ENCODE measurements at places on chromosomes 4 and X. TPM values are rescaled to one million over a fixed set of nuclear protein-coding genes. Genes with fewer than 3 reads are reported as not detected.

- H3K27ac ChIP-seq: no peak overlapping the region
- peaks cover 21% of the 10 kb centered on the region for H3K4me1 ChIP-seq
- peak overlapping the region; percentile 99 for H3K4me3 ChIP-seq
- no peaks in the 10 kb centered on the region for H3K27me3 ChIP-seq
Observed at GRCh38 chr4:3530663-3531254, 1.5 kb downstream of the LRPAP1 start.

- H3K36me3 ChIP-seq: no peaks in the 10 kb centered on the region
- no peaks in the 10 kb centered on the region for H3K4me1 ChIP-seq
- no peak for DNase-seq
- H3K27me3 ChIP-seq: peaks cover 51% of the 10 kb centered on the region
- H3K4me3 ChIP-seq: no peak overlapping the region
- H3K27ac ChIP-seq: no peak overlapping the region
Observed at GRCh38 chr4:76572224-76572623, 137.2 kb downstream of the SHROOM3 start.

GRCh38 chrX:21863241-21863640, 7.5 kb downstream of the YY2 start:
- no peaks in the 10 kb centered on the region for H3K27me3 ChIP-seq
- no peaks in the 10 kb centered on the region for H3K36me3 ChIP-seq
- no peaks in the 10 kb centered on the region for H3K4me1 ChIP-seq
- H3K27ac ChIP-seq: no peak overlapping the region

DNA sequence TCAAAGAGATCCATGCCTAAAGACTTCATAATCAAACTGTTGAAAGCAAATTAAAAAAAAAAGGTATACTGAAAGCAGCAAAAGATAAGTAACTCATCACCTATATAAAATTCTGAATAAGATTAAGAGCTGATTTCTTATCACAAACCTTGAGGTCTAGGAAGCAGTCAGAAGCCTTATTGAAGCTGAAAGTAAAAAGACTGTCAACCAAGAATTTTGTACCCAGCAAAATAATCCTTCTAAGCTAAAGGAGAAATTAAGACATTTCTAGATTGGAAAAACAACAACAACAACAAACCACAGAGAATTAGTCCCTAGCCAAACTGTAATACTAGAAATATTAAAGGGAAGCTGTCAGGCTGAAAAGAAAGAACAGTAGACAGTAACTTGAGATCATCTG, 622.9 kb downstream of the PCDH7 start:
- H3K4me3 ChIP-seq: no peak overlapping the region
- no peaks in the 10 kb centered on the region for H3K4me1 ChIP-seq
- H3K27ac ChIP-seq: no peak overlapping the region
- no peak for DNase-seq

DNA sequence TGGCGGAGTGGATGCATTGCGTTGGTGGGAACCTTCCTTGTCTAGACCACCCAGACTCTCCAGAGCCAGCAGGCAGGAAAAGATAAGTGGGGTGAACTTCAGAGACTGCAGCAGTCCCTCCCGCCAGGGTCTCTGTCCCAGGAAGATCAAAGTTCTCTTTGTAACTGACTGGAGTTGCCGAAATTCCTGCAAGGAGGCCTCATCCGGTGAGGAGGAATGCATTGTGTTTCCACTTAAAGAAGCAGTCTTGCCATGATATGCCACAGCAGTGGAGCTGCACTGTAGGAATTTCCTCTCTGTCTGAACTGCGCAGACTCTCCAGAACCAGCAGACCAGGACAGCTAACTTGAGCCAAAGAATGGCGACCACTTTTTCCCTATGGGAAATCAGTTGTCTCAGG, 1190.4 kb downstream of the TECRL start:
- H3K36me3 ChIP-seq: no peaks in the 10 kb centered on the region
- H3K4me3 ChIP-seq: no peak overlapping the region
- no peaks in the 10 kb centered on the region for H3K4me1 ChIP-seq
- no peaks in the 10 kb centered on the region for H3K27me3 ChIP-seq

GRCh38 chr4:108331905-108332632, 163.3 kb upstream of the LEF1 start:
- no peak overlapping the region for H3K27ac ChIP-seq
- H3K36me3 ChIP-seq: no peaks in the 10 kb centered on the region
- peaks cover 17% of the 10 kb centered on the region for H3K4me1 ChIP-seq
- no peak overlapping the region for H3K4me3 ChIP-seq
- no peak for DNase-seq
- no peaks in the 10 kb centered on the region for H3K27me3 ChIP-seq

DNA sequence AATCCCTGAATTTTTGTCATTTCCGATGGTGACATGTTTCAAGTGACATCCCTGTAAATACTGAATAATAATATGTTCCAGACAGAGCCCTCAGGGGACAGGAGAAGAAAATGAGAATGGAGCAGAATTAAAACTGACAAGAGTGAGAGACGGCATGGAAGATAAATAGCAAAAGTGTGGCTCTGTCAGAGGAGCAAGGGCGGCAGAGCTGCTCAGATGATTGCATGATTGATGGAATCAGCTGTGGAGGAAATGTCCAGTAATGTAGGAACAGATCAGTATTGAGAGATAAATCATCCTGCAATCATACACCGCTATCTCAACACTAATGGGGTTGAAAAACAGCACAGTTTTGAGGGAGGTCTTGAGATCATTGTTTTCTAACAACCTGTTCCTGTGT, 350.3 kb downstream of the STIM2 start:
- DNase-seq: no peak
- no peaks in the 10 kb centered on the region for H3K27me3 ChIP-seq
- no peaks in the 10 kb centered on the region for H3K4me1 ChIP-seq
- no peak overlapping the region for H3K4me3 ChIP-seq
- H3K36me3 ChIP-seq: no peaks in the 10 kb centered on the region

- DNase-seq: no peak
- H3K4me3 ChIP-seq: no peak overlapping the region
- no peaks in the 10 kb centered on the region for H3K4me1 ChIP-seq
- H3K27me3 ChIP-seq: no peaks in the 10 kb centered on the region
- H3K27ac ChIP-seq: no peak overlapping the region
- H3K36me3 ChIP-seq: no peaks in the 10 kb centered on the region
Observed at GRCh38 chrX:115337491-115338144, 48.1 kb downstream of the LUZP4 start.

OPRPN gene
- total RNA-seq: not detected

ATP1B4 gene
- not detected for total RNA-seq

DNA sequence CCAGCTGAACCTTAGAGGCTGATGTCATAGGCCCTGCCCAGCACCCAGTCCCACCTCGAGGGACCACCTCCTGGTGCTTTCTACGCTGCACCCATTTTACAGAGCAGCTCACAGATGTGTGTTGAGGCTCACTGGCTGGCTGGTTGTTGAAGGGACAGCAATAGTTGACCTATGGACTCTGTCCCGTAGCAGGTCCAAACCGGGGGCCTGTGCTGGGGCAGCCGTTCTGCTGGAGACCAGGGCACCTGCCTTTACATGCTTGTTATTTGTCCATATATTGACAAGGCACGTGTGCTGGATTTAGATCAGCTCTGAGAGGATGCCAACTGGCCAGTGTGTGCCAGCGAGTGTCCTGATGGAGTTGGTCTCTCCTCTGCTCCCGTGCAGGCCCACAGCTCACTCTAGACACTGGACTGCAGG, 58.1 kb downstream of the TNIP2 start:
- no peaks in the 10 kb centered on the region for H3K27me3 ChIP-seq
- H3K36me3 ChIP-seq: peaks cover 30% of the 10 kb centered on the region
- peak overlapping the region; percentile 38 for H3K27ac ChIP-seq
- peaks cover 8% of the 10 kb centered on the region for H3K4me1 ChIP-seq
- DNase-seq: no peak

GRCh38 chr4:76680952-76681351, 217.0 kb downstream of the SOWAHB start:
- peaks cover 36% of the 10 kb centered on the region for H3K27me3 ChIP-seq
- DNase-seq: no peak
- no peak overlapping the region for H3K4me3 ChIP-seq
- H3K27ac ChIP-seq: no peak overlapping the region
- H3K36me3 ChIP-seq: no peaks in the 10 kb centered on the region

C1QTNF7 gene
- total RNA-seq: not detected

GRID2 gene
- total RNA-seq: not detected

SLC9B1 gene
- total RNA-seq: 1.2 TPM

GAGE1 gene
- total RNA-seq: not detected

DNA sequence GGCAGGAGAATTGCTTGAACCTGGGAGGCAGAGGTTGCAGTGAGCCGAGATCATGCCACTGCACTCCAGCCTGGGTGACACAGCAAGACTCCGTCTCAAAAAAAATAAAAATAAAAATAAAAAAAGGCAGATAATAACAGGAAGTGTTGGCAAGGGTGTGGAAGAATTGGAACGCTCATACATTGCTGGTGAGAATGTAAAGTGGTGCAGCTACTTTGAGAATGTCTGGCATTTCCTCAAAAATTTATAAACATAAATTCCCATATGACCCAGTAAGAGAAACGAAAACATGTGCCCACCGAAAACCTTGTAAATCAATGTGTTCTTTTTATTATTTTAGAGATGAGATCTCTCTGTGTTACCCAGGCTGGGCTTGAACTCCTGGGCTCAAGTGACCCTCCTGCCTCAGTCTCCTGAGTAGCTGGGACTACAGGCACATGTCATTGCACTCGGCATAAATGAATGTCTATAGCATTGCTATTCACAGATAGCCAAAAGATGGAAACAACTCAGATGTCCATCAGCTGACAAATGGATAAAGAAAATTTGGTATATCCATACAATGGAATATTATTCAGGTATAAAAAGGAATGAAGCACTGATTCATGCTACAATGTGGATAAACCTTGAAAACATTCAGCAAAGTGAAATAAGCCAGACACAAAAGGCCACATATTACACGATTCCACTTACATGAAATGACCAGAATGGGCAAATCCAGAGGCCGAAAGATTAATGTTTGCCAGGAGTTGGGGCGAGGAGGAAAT, 63.7 kb upstream of the PLAC1 start:
- DNase-seq: no peak
- H3K27me3 ChIP-seq: no peaks in the 10 kb centered on the region
- no peak overlapping the region for H3K4me3 ChIP-seq
- H3K4me1 ChIP-seq: peaks cover 15% of the 10 kb centered on the region

DNA sequence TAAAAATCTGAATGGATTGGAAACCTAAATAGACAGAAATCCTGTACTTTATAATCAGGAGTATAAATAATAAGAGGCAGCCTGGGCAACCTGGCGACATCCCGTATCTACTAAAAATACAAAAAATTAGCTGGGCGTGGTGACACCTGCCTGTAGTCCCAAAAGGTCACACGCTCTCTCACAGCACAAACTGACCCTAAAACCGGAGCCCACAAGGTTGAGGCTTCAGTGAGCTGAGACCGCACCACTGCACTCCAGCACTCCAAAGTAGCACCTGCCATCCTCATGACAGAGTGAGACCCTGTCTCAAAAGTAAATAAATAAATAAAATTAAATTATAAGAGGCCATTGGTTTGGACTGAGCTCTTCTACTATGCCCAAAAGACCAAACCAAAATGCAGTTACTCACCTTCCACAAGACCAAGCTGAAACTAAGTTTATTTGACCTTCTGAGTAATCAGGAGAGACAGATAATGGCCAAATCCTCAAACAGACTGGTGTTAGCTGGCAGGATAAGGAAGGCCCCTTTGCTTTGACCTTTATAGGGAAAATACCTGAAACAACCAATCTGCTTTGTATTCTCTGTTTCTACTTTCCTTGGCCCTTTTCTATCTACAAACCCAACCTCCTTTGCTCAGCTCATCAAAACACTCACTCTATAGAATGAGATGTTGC, 3.2 kb upstream of the GRSF1 start:
- no peaks in the 10 kb centered on the region for H3K27me3 ChIP-seq
- peak; percentile 9 for DNase-seq
- peak overlapping the region; percentile 79 for H3K27ac ChIP-seq

AMTN gene
- total RNA-seq: not detected

- H3K27me3 ChIP-seq: peaks cover 21% of the 10 kb centered on the region
- no peak for DNase-seq
- no peak overlapping the region for H3K27ac ChIP-seq
- H3K4me3 ChIP-seq: no peak overlapping the region
- no peaks in the 10 kb centered on the region for H3K4me1 ChIP-seq
Observed at GRCh38 chr4:76401654-76402053, 19.3 kb downstream of the CCDC158 start.

DNA sequence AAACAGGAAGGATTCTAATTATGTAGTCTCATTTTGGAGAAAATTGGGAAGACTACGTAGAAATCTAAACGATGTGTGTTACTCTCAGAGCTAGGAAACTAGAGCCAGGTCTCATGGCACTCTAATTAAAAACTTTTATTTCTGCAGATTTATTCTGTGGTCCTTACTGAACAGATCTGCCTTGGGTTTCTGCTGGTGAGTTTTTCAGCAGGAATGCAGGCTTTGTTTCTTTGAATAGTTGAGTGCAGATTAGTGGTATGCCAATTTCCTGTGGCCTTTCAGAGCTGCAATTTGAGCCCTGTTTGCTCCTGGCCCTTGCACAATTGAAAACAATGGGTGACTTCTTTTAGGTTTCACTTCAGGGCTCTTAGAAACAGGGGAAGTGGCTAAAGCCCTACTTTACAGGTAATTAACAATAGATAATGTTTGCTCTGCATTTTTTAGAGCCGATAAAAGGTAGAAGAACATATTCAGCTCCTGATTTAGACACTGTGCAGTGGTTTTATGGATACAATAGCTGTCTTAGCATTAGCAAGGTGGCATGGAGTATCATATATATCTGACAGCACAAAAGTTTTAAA, 21.8 kb downstream of the SPRY1 start:
- H3K4me1 ChIP-seq: peaks cover 74% of the 10 kb centered on the region
- DNase-seq: no peak
- peak overlapping the region; percentile 19 for H3K4me3 ChIP-seq
- H3K27me3 ChIP-seq: no peaks in the 10 kb centered on the region
